ENCODE measurements at places on chromosomes 11 and 22.
A peak's percentile ranks its signal among the peaks of the same experiment; 100 is the strongest.

DNA sequence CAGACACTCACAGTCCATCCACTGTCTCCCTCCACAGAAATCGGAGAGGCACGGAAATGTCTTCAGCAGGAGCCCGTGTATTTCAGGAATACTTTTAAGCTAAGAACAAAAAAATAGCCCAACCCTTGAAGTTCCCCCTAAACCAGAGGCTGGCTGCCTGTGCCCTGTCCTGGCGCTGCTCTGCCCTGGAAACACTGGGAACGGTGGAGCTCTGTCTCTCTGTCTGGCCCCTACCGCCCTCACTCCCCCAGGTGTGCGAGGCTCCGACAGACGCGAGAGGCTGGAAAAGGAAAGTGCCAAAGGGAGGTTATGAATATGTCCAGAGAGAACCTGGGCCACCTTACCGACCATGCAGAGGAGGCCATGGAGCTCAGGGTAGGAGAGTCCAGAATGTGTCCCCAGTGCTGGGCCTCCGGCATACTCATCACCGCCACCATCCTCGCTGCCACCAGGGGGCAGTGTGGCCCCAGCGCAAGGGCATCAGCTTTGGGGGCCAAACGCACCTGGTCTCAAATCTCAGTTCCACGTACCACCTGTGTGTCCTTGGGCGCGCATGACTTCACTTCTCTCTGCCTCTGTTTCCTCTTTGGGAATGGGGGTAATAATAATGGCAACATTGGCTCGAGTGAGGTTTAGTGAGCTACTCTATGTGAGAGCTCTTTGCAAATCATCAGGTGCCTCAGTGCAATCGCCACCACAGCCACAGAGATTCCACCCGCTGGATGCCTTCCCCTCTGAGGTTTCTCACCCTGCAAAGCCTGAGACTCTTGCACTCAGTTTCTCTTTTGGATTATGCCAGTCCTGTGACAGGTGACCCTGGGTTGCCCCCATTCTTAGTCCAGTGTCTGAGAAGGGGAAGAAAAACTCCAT, 10.4 kb upstream of the SLCO2B1 start:
- DNase-seq = no peak

- no peak for DNase-seq
Observed at GRCh38 chr11:9747229-9747628, 83.4 kb downstream of the SWAP70 start.

GRCh38 chr11:131121426-131122333, 205.4 kb upstream of the SNX19 start:
- no peak for DNase-seq

- DNase-seq = no peak
Observed at GRCh38 chr11:119209186-119209585, 3.0 kb downstream of the CBL start.

GRCh38 chr11:70432065-70432464, 33.7 kb downstream of the CTTN start:
- DNase-seq = no peak

DNA sequence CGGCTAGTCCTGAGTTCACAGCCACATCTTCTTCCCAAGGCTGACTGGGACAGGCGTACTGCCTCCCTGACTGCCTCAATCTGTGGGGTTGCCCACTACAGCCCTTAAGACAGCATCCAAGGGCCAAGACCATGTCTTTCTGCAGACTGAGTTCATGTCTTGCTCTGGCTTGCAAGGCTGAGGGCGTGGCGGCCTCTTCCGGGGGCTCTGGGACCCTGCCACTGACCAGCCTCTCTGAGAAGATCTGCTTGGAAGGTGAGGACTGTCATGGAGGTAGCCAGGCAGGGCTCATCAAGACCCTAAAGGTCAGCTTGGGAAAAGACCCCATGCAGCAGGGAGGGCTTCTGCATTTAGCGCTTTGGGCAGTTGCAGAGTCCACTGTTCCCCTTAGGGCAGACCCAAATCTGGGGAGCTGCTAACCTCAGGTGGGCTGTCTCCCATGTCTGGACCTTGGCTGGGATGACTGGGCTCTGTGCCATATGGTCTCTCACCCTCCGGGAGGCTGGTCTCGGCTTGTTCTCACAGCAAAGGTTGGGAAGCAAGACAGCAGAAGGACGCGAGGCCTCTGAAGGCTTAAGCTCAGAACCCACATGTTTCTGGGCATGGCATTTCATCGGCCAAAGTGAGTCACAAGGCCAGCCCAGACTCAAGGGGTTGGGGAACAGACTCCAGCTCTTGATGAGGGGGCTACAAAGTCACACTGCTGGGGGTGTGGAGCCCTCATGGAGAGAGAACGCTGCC, 109.1 kb upstream of the LMO1 start:
- no peak for DNase-seq

DNA sequence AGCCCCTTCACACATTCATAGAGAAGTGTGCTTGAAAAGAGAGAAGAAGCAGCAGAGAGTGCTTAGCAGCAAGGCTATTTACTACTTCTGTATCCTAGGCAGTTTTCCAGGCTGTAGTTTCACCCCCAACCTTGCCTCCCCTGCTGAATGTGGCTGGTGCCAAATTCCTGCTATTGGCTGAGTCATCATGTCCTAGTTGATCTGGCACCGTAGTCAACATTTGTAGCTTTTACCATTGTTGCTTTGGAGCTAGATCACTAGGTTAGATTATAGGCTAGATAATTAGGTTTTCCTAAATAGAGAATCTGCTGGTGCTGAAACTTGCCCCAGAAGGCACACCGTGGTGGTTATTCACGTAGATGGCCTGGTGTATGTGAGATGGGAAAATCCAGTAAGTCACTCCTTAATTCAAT, 32.7 kb downstream of the ARHGAP42 start:
- peak; percentile 17 for DNase-seq
